ENCODE measurements at places on chromosomes 2 and 18. TPM values are rescaled to one million over a fixed set of nuclear protein-coding genes. Genes with fewer than 3 reads are reported as not detected.

DNA sequence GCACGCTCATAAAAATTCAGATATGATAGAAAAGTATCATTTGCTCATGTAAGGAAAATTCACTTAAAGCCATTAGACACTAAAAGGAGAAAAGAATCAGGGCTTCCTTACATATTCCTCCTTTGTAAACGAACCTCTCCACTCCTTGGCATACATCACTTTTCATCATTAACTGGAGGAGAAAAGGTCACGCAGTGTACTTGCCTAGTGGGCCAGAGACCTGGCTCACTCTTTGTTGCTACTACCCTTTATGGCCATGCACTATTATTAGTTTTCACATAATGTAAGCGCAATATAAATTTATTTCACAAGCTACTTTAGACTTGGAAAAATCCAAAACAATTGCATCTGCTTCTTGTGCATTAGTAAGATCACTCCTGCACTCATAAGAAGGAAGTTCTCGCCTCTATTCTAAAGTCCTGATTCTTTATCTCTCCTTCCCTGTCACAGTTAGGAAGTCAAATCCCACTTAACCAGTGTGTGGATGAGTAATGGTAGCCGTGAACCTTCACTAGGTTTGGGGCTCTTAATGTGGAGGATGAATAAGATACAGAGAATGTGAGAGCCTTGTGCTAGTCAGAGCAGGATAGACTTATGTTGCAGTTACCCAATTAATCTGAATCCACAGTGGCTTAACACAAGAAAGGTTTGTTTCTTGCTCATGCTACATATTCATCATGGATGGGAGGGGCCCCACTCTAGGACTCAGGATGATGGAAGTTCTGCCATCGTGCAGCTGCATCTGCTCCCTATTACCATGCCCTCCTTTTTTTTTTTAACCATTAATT lies 115.0 kb upstream of the GLS start:
- H3K27me3 ChIP-seq, result no peaks in the 10 kb centered on the region
- no peak overlapping the region for H3K4me3 ChIP-seq
- no peaks in the 10 kb centered on the region for H3K36me3 ChIP-seq
- H3K4me1 ChIP-seq, result no peaks in the 10 kb centered on the region
- no peak for DNase-seq

- H3K27me3 ChIP-seq, result no peaks in the 10 kb centered on the region
- no peak overlapping the region for H3K27ac ChIP-seq
- H3K4me3 ChIP-seq, result no peak overlapping the region
- DNase-seq, result no peak
- H3K4me1 ChIP-seq, result peaks cover 26% of the 10 kb centered on the region
These were observed 83.1 kb downstream of the TMEM247 start for GRCh38 chr2:46562451-46562840.

DNA sequence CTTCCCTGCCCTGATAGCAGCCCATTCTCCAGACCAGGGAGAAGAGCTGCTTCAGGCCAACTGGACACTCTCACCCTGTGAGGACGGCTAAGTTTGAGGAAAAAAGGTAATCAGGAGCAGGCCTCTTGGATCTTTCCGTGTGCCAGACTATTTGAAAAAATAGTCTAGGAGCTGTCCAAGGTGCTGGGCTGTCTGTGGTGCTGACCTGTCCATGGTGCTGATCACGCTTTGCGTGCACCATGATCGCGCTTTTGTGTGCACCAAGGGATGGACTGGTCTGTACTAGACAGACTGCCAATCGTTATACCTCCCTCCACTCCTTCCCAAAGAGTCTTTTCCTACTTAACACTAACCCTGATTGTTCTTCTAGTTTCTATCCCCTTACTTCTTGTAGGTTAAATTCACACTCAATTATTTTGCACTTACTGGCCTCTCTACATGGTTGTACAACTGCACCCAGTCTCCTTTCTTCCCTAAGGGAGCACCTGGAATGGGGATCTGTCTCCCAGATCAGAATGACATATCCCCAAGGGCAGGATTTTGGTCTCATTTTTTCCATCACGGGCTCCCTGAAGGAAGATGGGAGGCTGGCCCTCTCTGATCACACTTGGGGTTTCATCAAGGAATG lies 295.4 kb downstream of the CELF4 start:
- no peak overlapping the region for H3K4me3 ChIP-seq
- H3K36me3 ChIP-seq, result no peaks in the 10 kb centered on the region
- no peaks in the 10 kb centered on the region for H3K4me1 ChIP-seq
- H3K27ac ChIP-seq, result no peak overlapping the region

PID1 gene
- total RNA-seq, result 48.0 TPM

SKOR2 gene
- not detected for total RNA-seq

TBR1 gene
- total RNA-seq, result not detected

ASB18 gene
- not detected for total RNA-seq

All from lower lobe of right lung (tissue), 2 donors.